ENCODE measurements at places on chromosomes 13 and 19.

DNA sequence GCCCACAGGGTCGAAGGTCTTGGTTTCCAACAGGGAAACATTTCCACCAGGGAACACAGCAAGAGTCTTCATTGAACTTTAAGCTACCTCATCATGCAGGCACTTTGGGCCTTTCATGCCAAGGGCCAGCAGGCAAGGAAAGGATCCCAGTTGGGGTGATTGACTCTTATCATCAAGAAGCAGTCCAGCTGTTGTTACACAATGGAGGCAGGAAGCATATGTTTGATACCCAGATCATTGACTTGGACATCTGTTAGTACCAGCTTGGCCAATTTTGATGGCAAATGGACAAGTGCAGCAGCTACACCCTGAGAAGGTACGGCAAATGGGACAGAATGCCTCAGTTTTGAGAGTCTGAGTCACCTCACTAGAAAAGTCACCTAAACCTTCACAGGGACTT is 10.9 kb upstream of the RCBTB1 start:
- DNase-seq, result no peak

DNA sequence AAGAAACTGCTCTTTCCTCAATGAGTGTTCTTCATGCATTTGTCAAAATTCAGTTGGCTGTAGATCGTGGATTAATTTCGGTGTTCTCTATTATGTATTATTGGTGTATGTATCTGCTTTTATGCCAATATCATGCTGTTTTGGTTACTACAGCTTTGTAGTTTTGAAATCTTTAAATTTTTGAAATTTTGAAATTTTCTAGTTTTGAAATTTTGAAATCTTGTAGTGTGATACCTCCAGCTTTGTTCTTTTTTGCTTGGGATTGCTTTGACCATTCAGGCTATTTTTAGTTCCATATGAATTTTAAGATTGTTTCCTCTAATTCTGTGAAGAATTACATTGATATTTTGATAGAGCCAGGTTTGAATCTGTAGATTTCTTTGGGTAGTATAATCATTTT is 3.1 kb downstream of the CD33 start:
- no peak for DNase-seq

GRCh38 chr19:19551853-19552192 is 13.8 kb downstream of the CILP2 start:
- DNase-seq, result no peak

- no peak for DNase-seq
Observed at GRCh38 chr19:39479916-39480315, 722 bp upstream of the TIMM50 start.

GRCh38 chr13:23822252-23822824 is 66.9 kb downstream of the MIPEP start:
- no peak for DNase-seq

- DNase-seq, result no peak
Observed at GRCh38 chr13:34926508-34926907, 15.6 kb upstream of the NBEA start.

GRCh38 chr19:13670846-13671245 is 93.5 kb upstream of the MRI1 start:
- no peak for DNase-seq

- DNase-seq, result no peak
Observed at GRCh38 chr19:50669302-50670101, 20.3 kb downstream of the C19orf81 start.

GRCh38 chr13:40975441-40975840 is 43.7 kb downstream of the ELF1 start:
- no peak for DNase-seq

DNA sequence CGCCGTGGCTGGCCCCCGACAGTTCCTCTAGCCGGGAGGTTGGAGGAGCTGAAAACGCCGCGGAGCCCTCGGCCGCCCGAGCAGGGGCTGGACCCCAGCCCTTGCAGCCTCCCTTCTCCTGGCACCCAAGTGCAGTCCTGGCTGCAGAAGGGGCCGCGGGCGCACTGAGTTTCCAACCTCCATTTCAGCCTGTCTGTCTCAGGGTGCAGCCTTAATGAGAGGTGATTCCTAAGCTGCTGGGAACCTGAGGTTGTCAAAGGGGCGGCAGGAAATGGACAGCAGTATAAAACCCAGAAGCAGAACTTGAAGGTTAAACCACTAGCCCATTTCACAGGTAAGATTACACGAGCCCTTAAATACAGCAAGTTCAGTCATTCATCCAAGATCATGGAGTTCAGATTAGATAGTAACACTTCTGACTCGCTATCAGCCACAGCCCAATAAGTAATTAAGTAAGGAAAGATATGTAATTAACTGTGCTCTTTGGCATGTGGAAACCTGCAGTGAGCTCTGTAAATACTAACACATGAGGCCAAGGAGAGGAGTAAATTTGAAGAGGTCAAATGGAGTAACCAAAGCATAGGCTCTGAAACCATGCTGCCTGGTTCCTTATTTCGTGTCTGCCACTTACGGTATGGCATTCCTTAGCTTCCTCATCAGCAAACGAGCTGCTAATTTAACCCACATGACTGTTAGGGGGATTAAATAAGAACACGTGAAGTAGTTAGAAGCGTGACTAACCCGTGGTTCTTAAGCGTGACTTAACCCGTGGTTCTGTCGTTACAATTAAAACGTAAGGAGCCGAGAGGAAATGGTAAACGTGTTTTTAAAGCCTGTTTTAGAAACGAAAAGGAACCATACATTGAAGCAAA is 686 bp downstream of the SETDB2 start:
- no peak for DNase-seq

DNA sequence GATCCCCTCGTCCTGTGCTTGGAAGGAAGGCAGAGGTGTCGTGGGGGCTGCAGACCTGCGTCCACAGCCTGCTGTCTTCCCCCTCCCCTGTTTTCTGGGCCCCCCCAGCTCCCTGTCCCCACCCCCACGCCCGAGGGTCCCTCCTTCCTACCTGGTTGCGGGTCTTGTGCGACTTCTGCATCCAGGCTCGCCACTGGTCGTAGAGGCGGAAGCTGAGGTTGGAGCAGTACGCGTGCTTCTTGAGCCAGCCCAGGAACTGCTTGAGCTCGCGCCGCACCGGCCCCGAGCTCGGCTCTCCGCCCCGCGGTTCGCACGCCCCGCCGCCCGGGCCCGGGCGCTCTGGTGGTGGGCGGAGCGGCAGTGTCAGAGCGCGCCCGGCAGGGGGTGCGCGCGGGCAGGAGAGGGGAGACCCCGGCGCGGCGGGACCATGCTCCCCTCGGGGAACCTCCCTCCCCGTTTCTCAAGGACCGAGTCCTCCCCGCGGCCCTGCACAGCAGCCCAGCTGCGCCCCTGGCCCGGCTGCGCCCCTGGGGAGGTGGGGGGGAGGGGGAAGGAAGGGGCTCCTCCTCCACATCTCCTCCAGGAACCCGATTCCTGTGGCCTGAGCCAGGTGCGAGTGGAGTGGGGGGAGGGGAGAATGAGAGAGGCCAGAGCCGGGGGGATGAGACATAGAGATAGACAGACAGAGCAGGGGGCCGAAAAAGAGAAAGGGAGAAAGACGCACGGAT is 5.7 kb downstream of the REX1BD start:
- peak; percentile 51 for DNase-seq

DNA sequence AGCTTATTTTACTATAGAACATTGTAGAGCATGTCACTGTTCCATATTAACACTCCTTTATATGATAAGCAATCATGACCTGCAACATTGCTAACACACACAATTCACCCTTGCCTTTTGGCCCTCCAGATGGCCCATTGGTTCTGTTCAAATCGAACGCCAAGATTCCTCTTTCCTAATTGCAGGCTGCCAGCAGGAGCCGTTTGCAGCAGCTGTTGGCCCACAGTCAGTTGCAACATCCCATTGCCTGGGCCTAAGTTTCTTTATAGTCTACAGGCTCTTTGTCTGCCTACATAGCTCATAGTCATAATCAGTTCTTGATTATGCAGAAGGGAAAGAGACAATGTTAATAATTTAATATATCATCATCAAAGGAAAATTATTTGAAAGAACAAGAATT is 37.6 kb downstream of the KCTD12 start:
- DNase-seq, result no peak

DNA sequence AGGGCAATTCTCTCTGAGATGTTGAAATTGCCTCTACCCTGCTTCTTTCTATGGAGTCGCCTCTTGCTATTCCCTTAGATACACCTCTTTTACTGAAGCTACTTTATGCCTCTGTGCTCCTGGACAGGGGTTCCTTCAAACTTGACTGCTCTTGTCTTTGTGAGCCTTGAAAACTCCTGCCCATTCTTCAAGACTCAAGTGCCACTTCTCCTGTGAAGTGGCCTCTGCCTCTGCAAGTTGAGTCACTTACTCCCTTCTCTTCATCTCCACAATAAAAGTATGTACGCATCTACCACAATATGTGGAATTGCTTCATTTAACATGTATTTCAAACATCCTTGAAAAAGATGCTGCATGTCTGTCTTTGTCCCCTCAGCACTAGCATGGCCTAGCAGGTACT is 66.0 kb upstream of the TPP2 start:
- DNase-seq, result no peak

- no peak for DNase-seq
Observed at GRCh38 chr19:5615756-5616327, 6.7 kb downstream of the SAFB2 start.

DNA sequence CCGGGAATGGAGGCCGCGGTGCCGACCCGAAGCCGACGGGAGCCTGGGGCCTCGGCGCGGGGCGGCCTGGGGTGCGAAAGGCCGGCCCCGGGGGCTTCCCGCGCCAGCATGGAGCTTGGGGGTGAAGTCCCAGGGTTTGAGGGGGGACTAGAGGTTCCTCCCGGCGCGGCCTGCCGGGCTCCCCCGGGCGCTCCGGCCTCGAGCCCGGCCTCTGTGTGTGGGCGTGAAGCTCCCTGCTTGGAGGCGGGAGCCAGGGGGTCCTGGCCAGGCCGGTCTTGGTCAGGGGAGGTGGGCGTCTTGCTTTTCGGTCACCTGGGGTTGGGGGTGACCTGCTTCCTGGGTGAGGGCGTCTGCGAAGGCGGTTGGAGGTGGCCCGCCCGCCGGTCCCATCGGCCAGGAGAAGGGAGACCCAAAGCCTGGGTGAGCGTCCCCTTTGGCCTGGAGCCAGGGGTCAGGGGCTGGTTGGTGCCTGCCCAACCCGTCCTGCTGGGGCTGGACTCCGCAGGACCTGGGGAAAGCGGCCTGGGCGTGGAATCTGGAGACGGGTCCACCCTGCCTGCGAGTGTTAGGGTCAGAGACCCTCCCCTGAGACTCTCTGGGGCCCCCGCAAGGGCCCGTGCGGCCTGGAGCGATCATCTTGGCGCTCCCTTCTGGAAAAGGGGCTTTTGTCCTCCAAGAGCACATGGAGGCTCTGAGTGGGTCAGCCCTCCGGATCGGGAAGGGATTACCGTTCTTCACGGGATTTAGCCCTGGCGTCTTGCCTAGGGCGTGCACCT is 535 bp downstream of the BSG start:
- DNase-seq, result no peak

DNA sequence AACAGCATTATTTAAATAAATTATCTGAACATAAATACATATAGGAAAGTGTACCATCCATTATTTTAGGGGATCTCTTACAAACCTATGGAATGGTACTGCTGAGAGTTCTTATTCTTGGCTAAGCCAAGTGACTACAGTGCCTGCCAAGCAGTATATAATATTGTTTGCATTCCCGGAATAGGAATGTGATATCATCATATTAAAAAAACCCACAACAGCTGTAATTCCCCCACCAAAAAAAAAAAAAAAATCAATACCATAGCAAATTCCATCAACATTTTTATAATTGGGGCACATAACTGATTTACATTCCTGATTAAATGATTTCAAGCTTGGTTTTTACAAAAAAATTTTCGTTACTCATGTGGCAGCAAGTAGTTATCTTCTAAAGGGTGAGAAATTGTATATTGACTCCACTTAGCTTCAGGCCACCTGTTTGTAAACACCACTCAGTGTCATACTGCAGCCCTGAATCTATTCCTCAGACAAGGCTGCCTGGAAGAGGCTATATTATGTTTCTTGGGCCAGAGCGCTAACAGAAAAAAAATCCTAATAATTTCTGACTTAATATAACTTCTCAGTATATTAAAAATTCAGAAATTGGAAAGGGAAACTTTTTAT is 278.1 kb downstream of the DNAJC15 start:
- DNase-seq, result no peak

DNA sequence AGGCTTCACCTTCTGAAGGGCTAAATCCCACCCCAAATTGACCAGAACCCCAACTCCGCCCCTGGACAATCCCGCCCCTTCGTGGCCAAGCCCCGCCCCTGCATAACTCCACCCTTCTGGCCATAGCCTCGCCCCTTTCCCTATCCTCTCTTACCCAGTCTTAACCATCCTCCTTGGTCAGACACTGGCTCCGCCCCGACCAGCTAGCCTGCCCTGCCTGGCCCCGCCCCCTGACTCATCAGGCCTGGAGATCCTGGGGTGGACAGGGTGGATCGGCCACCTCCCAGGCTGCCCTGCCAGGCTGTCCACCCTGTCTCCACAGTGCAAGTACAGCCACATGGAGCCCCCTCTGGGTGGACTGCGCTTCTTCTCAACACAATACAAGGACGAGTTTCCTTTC is 8.0 kb upstream of the ZNF358 start:
- DNase-seq, result no peak

DNA sequence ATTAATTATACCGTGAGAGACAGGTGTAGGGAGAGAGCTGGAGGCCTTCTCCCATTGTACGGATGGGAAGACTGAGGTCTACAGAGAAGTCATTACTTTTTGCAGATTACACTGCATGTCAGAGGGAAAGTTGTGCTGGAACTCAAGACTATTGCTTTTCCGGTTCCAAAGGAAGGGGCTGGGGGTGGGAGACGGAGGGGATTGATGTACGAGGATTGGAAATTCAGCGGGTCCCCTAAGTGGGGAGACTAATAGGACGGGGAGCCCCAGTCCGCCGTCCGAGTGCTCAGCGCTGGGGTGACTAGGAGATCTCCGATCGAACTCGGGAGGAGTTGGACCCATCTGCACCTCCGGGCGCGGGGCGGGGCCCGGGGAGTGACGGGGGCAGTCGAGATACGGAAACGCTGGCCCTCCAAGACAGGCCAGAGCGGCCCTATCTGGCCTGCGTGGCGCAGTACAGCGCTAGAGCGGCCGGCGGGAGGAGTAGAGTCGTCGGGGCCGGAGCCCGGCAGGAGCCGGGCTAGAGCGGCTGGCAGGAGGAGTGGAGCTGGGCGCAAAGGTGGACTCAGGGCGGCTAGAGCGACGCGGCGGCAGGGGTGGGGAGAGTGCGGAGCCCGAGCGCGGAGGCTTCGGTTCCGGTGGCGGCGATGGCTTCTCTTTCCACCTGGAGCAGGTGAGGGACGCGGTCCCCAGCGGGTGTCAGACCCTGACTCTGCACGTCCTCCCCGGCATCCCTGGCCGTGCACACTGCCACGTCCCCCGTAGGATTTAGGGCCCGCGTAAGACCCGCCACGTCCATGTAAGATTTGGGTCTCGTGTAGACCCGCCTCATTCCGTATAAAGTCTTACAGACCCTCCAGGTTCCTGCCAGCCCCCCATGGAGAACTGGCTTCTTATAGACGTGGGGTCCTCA is 1.1 kb downstream of the ARHGEF1 start:
- peak; percentile 75 for DNase-seq

GRCh38 chr19:3028305-3029064 is 595 bp downstream of the TLE2 start:
- no peak for DNase-seq

DNA sequence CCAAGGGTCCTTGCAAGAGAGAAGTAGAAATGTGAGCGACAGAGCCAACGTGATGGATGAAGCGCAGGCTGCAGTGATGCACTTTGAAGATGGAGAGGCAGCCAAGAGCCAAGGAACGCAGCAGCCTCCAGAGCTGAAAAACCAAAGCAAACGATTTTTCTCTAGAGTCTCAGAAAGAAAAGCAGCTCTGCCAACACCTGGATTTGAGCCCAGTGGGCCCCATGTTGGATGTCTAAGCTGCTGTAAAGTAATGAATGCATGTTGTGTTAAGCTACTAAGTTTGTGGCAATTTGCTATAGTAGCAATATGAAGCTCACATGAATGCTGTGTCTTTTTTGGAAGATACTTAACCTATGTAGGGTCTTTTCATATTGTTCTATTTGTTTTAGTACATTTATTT is 894.3 kb downstream of the EFNB2 start:
- no peak for DNase-seq
